ENCODE measurements at places on chromosomes 16 and 17. TPM values are rescaled to one million over a fixed set of nuclear protein-coding genes. Genes with fewer than 3 reads are reported as not detected.

The RAMP2 gene
- total RNA-seq, result not detected

DNA sequence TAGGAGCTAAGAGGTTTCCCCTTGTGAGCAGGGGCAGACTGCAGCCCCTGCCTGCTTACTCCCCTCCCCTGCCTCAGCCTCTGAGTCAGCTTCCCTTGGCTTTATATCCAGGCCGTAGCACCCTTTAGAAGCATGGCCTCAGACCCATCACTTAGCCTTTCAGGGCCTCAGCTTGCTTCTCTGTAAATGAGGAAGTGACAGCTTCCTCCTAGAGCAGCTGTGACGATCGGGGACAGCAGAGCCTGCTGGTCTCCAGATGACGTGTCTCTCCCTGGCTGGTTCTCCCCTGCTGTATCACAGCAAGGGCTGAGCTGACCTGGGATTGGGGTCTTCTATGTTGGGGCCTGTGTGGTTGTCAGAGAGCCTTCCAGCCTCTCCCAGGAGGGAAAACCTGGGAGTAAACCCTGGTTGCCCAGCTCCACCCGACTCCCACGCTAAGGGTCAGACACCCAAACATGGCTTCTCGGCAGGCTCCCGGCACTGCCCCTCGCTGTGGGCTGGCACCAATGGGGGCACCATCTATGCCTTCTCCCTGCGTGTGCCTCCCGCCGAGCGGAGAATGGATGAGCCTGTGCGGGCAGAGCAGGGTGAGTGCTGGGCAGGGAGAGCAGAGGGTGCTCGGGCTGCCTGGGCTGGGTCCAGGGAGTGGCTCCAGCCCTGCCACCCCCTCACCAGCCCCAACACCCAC, 16.3 kb upstream of the MYO15B start:
- no peaks in the 10 kb centered on the region for H3K27me3 ChIP-seq
- H3K27ac ChIP-seq, result no peak overlapping the region

The COA3 gene
- total RNA-seq, result 110 TPM

DNA sequence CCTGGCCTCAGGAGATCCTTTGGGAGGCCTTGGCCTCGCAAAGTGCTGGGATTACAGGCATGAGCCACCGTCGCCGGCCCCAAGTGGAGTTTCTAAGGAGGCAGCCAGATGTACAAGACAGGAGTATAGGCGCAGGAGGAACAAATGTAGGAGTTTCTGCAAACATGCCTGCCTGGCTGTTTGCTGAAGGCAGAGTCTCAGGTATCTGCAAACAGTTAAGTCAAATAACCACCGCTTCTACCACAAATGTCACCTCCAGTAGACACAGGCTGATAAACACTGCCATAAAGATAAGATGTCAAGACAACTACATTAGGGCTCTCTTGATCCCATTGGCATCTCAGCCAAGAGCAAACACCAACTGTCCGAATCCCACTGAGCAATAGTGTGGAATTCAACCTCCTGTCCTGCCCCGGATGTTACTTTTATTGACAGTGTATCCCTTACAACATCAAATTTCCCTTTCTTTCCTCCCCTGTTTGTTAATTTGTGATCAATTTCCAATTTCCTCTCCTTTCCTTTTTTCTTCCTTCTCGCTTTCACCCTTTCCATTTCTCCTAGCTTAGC, 5.6 kb upstream of the COG1 start:
- peaks cover 8% of the 10 kb centered on the region for H3K4me1 ChIP-seq
- no peak overlapping the region for H3K27ac ChIP-seq
- H3K4me3 ChIP-seq, result no peak overlapping the region
- no peak for DNase-seq
- peaks cover under 1% of the 10 kb centered on the region for H3K36me3 ChIP-seq
- H3K27me3 ChIP-seq, result no peaks in the 10 kb centered on the region

DNA sequence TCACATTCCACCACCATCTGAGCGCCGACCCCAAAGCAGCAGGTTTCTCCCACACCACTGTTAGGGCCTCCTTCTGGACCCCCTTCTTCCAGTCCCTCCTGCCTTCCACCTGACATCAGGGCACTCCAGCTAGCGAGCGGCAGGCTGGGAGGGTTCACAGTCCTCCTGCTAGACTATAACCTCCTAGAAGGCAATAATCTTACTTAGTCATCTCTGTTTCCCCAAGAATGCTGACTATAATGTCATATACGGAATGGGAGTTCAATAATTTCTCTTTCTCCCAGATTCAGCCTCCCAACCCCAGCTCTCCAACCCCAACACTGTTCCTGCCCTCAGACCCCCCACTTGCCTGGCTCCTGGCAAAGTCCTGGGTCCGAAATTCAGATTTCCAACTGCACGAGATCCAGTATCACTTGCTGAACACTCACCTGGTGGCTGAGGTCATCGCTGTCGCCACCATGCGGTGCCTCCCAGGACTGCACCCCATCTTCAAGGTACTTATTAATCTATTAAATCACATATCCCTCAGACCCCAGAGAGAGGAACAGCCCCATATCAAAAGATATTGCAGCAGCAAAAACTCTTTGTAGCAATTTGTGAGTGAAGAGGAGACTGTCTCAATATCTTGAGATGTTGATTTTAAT, 5.6 kb downstream of the ALOX12 start:
- H3K4me3 ChIP-seq, result no peak overlapping the region
- H3K4me1 ChIP-seq, result no peaks in the 10 kb centered on the region
- H3K36me3 ChIP-seq, result peaks cover 41% of the 10 kb centered on the region
- no peak overlapping the region for H3K27ac ChIP-seq

DNA sequence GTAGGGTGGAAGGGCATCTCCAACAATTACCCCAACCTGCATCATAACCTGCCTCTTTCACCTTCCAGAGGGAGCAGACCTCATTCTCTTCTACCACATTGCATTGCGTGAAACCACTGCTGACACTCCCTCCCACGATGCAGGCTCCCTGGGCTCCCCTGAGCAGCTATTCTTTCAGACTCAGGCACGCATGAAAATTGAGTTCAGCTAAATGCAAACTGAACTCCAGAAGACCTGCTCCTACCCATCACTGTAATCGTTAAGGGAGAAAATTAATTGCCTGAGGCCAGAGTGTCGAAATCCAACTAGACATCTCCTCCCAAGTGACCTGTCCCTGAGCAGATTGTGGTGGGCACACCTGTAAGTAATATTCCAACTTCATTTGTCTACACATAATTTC, 186.0 kb downstream of the GRIN2A start:
- no peaks in the 10 kb centered on the region for H3K4me1 ChIP-seq
- no peak overlapping the region for H3K4me3 ChIP-seq
- H3K27ac ChIP-seq, result no peak overlapping the region
- no peak for DNase-seq

The TBC1D3 gene
- not detected for total RNA-seq

DNA sequence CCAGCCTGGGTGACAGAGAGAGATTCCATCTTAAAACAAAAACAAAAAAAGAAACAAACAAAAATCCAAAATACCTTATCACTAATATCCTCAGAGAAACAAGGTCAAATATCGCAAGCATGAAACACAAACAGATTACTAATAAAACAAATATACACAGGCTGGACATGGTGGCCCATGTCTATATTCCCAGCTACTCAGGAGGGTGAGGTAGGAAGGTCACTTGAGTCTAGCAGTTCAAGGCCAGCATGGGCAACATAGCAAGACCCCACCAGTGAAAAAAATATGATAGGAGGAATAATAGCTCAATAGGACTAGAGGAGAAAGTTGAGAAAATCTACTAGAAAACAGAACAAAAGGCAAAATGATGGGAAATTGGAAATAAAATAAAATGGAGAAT, 6.9 kb upstream of the ALOX15B start:
- no peak overlapping the region for H3K4me3 ChIP-seq
- H3K27me3 ChIP-seq, result peaks cover 24% of the 10 kb centered on the region
- H3K4me1 ChIP-seq, result no peaks in the 10 kb centered on the region
- DNase-seq, result no peak

DNA sequence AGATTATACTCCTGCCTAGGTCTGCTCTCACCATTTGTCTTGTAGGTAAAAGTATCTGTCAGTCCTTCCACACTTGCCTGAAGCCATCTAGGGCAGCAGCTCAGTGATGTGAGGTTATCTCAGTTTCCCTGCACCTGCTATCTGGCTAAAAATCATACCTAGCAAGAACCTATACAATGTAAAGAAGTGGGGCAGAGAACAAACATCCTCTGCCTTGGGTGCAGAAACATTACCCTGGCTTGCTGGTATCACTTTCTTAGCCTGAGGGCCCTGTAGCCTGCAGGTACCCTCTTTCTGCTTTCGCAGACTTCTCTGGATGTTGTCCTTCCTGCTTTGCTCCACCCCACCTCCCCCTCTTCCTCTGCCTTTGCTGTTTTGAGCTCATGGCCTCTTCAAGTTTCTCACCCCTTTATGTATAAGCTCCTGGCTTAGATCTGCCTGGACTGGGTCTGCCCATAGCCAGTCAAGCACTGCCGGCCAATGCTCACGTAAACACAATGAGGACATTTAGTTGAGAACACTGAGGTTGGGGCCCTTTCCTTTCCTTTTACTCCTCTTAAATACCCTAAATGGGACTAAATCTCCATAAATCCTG, 8.7 kb upstream of the SDK2 start:
- H3K27ac ChIP-seq, result no peak overlapping the region
- no peak overlapping the region for H3K4me3 ChIP-seq
- H3K4me1 ChIP-seq, result no peaks in the 10 kb centered on the region
- H3K27me3 ChIP-seq, result peaks cover 24% of the 10 kb centered on the region
- H3K36me3 ChIP-seq, result no peaks in the 10 kb centered on the region

GRCh38 chr16:81868057-81868748, 89.1 kb downstream of the PLCG2 start:
- no peak overlapping the region for H3K4me3 ChIP-seq
- no peaks in the 10 kb centered on the region for H3K4me1 ChIP-seq
- 0 out of 2 replicates have a peak, but pooled peaks cover 9% of the 10 kb centered on the region for H3K27me3 ChIP-seq

The PIRT gene
- total RNA-seq, result not detected

DNA sequence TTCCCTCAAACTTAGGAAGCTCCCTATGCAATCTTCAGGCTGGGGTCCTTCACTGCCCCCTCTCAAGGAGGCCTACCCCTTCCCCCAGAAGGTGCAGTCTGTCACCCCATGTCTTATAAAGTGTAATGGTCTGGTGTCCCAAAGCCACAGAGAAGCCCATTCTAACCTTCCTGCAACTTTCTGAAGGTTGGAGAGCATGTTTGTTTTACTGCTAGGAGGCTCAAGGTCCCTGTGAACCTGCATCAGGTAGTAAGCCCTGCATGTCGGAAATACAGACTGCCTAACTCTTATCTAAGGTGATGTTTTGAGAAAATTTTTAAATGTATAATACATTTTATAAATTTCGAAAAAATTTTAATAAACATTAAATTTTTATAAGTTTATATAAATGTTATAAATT, 18.3 kb downstream of the ZNF750 start:
- H3K4me3 ChIP-seq, result no peak overlapping the region
- peaks cover 12% of the 10 kb centered on the region for H3K4me1 ChIP-seq
- H3K27me3 ChIP-seq, result no peaks in the 10 kb centered on the region
- H3K27ac ChIP-seq, result no peak overlapping the region

The STXBP4 gene
- 29.2 TPM for total RNA-seq

Measured in SJSA1 (cell line).